ENCODE measurements at places on chromosomes 2 and 18. TPM values are rescaled to one million over a fixed set of nuclear protein-coding genes. Genes with fewer than 3 reads are reported as not detected.

The WDR35 gene
- 10.7 TPM for total RNA-seq

The MZT2A gene
- 80.0 TPM for total RNA-seq

The GATA6 gene
- total RNA-seq: 94.2 TPM

The ALPG gene
- total RNA-seq: not detected

The SDC1 gene
- total RNA-seq: 1,059 TPM

The PSMA8 gene
- not detected for total RNA-seq

The KCNJ3 gene
- 5.3 TPM for total RNA-seq

The MDH1B gene
- total RNA-seq: 2.4 TPM

The CERS6 gene
- 22.4 TPM for total RNA-seq

The FAM237A gene
- not detected for total RNA-seq

The KIF3C gene
- total RNA-seq: 10.1 TPM

The DYSF gene
- 12.8 TPM for total RNA-seq

The ARHGEF33 gene
- 1.8 TPM for total RNA-seq

The SNTG2 gene
- 2.0 TPM for total RNA-seq

The COLEC12 gene
- 4.9 TPM for total RNA-seq

The DNAH6 gene
- total RNA-seq: 0.46 TPM

The PMAIP1 gene
- total RNA-seq: 1.4 TPM

The POTEC gene
- total RNA-seq: not detected

The NOTO gene
- not detected for total RNA-seq

The IL36RN gene
- not detected for total RNA-seq

The ANKRD30BL gene
- total RNA-seq: not detected

The SLC9A4 gene
- total RNA-seq: 19.9 TPM

The NGEF gene
- total RNA-seq: 12.0 TPM
